ENCODE measurements at places on chromosomes 2 and 18.

DNA sequence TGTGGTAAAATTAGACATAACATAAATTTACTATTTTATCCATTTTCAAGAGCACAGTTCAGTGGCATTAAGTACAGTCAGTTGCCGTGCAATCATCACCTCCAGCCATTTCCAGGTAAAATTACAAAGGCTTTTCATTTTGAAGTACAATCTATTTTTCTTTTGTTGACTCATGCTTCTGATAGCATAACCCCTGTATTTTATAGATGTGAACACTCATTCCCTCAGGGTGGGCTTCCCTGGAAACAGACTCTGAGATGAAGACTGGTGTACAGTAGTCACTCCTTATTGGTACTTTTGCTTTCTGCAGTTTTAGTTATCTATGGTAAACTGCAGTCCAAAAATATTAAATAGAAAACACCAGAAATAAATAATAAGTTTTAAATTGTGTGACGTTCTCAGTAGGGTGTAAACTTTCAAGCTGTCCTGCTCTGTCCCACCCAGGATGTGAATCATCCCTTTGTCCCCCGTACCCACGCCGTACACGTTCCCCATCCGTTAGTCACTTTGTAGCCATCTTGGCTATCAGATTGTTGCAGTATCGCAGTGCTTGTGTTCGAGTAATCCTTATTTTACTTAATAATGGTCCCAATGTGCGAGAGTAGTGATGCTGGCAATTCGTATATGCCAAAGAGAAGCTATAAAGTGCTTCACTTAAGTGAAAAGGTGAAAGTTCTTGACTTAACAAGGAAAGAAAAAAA is 41.1 kb upstream of the NAB1 start:
- DNase-seq, result no peak

DNA sequence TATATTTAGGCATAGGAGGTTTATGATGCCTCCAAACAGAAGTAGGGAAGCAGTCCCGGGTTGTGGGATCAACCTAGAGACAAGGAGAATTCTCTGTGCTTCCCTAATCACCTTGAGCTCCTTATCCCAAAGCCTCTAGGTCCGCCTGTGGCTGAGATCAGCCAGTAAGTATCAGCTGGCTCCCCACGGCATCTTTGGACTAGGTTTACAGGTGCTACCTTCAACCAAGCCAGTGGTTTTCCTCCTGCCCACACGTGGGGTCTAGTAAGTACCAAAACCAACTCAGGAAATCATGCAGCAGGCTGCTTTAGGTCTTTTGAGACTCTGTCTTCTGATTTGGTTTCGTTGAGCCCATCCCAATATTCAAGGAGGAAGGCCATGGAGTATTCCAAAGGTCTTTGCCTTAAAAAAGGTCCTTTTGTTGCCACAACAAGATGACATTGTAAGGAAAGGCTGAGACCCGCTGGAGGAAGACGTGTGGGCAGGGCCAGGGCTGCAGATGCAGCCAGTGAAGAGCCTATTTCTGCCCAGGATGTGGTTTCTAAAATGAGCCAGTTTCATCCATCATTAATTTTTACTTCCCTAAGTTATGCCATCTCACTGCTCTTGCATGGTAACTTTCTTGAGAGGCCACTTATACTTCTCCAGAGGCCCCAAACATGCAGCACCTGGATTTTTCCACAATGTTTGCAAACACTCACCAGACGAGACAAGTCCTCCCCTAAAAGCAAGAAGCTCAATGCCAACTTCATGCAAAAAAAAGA is 248.7 kb downstream of the RNF152 start:
- no peak for DNase-seq

DNA sequence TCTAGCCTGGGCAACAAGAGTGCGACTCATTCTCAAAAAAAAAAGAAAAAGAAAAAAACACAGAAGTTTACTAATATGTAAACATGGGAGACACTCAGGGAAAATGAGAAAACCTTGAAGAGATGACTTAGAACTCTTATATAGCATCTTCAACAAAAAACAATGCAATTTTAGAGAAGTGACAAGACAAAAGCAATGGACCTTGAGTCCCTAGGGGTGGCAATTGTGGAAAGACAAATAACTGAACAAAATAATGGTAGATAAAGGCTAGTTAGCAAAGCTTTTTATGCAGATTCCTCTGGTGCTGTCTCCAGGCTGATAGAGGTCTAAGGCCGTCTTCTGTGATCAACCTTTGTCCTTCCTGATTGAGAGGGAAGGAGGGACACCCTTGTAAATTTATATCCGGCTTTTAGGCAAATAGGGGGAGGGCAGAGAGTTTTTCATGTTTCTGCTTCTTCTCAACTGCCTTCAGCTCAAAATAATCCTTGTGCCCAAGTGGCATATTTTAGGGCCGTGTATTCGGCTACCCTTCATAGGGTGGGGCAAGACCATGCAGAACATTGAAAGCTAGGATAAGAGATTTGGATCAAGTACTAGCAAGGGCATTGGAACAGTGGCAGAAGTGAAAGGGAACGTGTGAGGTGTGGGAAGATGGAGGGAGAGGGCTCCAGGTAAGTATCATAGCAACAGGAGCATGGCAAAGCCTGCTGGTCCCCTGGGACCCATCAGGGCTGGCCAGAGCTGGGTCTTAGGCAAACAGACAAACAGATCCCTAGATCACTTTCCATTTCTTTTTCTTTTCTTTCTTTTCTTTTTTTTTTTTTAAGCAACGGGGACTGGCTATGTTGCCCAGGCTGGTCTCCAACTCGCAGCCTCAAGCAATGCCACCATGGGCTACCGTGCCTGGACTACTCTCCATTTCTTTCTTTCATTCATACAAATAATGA is 116.2 kb upstream of the STPG4 start:
- DNase-seq, result no peak

DNA sequence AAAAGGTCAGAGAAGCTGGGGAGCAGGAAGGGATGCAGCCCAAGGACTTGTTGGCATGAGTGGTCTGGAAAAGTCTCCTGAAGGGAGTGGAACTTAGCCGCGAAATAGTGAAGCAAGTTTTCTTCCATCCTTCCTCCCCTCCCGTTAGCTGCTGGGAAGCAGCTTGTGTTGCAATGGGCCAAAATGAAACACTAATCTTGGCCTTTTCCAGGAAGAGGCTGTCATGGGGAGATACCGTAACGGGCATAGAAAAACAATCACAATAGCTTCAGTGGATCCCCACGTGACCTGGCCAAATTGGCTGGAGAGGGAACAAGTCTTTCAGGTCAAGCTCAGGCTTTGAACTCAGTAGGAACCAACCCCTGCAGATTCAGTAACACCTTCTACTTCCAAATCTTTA is 49.3 kb downstream of the SEMA4F start:
- no peak for DNase-seq

- DNase-seq, result no peak
Observed at GRCh38 chr2:54618646-54619565, 104.6 kb upstream of the EML6 start.

GRCh38 chr2:25204190-25204838 is 35.9 kb upstream of the POMC start:
- no peak for DNase-seq

GRCh38 chr2:29281086-29281915 is 166.1 kb downstream of the CLIP4 start:
- DNase-seq, result no peak

DNA sequence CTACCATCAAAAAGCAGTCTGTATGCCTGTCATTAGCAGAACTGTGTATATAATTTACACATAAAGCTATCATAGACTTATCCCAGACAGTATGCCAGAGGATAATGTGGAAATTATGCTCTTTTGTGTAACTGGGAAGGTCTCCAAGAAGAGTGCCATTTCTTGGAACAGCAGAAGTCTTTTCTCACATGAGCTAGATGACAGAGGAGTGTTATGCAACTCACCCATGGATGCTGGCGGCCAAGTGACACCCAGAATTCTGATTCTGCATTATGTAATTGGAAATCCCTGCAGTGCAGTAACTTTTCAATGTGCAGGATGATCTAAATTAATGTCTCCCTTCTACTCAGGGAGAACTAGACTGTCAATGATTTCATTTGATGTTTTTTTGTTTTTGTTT is 160.0 kb downstream of the UBE2E3 start:
- no peak for DNase-seq

- DNase-seq, result no peak
Observed at GRCh38 chr2:156803243-156803642, 367.1 kb downstream of the GPD2 start.

GRCh38 chr2:222673883-222674282 is 2.4 kb downstream of the MOGAT1 start:
- DNase-seq, result no peak

GRCh38 chr2:10449838-10450691 is 1.9 kb upstream of the ODC1 start:
- DNase-seq, result no peak

GRCh38 chr18:22745966-22746365 is 187.2 kb upstream of the RBBP8 start:
- DNase-seq, result no peak

GRCh38 chr2:39679805-39680204 is 14.1 kb downstream of the TMEM178A start:
- DNase-seq, result no peak

DNA sequence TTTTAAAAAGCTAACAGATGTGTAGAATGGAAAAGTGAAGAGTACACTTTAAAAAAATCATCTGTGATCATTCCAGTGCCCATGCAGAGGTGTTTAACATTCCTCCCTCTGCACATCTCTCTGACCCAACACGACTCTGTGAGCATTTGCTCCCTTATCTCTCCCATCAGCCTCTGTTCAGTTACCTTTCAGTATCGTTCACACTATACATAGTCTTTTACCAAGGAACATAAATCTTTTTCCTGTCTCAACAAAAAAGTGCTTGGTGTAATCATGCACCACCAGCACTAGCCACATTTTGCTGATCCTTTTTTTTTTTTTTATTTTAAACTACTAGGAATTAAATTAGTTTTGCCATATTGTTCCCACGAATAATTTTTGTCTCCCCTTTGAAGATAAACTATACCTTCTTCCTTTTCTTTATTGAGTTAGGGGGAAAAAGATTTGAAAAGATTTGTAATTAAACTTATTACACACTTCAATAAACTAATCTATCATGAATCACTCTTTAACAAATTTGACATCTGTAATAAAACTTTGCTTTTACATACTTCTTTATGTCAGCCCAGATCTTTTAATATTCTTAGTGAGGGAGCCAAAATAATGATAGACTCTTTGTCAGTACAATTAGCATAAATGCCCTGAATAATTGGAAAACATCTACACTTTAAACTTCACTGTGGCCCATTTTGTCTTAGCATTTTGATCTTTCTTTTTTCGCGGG is 489.8 kb upstream of the FANCL start:
- no peak for DNase-seq
